ENCODE measurements at places on chromosomes 7 and 10.

DNA sequence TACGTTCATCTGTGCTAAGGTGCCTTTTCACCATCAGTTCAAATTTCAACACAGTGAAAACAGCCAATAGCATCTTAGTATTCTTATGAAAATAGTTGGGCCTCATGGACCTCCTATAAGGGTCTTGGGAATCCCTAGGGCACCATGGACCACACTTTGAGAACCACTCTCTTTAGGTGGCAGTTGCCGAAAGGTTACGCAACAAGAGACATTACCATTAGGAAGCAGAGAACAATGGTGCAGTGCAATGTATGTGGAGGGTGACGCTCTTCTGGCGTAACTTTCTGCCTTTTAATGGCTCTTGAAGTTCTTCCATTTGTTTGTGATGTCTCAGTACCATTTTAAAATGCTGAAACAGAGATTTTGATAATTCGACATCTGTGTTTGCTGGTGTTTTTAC lies 131.1 kb downstream of the CNNM2 start:
- DNase-seq, result no peak

DNA sequence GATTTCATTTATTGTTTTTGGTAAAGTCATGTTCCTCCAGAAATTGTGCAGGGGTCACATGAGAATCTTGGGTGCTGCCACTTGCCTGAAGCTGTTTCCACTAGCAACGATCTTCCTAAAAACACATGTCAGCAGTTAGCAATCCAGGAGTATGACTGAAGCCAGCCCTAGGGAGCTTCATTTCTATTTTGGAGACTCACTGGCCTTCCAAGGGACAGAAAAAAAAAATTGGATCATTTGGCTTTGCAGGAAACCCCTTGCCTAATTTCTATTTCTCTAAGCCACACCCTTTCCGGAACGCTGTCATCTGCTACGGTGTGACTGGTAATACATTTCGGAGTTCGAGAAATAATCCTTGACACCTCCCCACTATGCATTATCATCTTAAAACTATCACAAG lies 204.7 kb downstream of the TAX1BP1 start:
- DNase-seq, result no peak

- peak; percentile 73 for DNase-seq
Observed at GRCh38 chr10:24851629-24852028, 100.8 kb downstream of the PRTFDC1 start.

GRCh38 chr10:91788527-91788926 lies 9.7 kb upstream of the TNKS2 start:
- DNase-seq, result no peak

DNA sequence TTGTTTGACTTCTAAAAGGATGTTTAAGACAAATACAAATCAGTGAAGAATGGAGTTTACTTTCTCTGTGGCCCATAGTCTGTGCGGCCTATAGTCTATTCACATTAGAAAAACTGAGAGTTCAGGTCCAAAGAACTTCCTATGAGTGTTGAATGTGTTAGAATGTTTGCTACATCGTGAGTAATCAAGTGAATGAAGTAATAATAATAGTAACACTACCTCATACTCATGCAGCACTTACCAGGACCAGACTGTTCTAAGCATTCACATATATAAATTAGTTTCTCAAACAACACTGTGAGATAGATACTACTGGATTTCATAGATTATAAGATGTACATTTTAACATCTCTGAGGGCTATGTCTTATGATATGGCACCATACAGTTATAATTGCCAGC lies 70.4 kb downstream of the RALA start:
- no peak for DNase-seq

DNA sequence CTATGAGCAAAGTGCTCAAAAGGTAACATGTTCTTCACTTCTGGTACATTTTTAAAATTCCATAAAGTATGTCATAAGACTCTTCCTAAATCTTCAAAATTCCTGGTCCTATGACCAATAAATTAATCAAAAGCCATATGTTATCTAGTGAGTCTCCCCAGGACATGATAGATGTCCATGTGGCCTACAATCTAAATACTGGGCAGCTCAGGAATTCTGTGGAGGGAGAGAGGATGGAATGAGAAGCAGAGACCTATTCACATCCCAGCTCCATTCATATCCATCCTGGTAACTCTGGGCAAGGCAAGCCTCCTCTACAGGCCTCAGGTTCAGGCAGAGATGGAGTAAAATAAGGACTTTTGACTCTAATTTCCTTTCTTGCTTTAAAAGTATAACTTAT lies 224.8 kb downstream of the MTERF1 start:
- no peak for DNase-seq

- DNase-seq, result no peak
Observed at GRCh38 chr7:47636433-47637175, 54.7 kb upstream of the TNS3 start.

DNA sequence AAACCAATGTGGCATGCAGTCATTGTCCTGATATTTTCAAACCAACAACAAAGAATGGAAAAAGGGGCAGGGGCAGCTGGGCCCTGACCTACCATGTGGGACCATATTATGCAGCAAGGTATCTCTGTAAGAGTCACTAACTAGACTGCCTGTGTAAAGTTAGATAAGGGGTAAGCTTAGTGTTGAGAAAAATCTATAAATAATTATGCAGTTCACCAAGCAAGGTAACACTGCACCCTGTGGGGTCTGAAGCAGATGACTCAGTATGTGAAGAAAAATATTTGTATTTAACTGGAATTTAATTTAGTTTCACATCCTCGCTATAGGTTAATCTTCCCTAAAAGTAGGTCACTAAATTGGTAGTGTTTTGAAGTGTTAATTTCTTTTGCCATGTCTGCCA lies 99.3 kb downstream of the PPP1R3A start:
- no peak for DNase-seq

DNA sequence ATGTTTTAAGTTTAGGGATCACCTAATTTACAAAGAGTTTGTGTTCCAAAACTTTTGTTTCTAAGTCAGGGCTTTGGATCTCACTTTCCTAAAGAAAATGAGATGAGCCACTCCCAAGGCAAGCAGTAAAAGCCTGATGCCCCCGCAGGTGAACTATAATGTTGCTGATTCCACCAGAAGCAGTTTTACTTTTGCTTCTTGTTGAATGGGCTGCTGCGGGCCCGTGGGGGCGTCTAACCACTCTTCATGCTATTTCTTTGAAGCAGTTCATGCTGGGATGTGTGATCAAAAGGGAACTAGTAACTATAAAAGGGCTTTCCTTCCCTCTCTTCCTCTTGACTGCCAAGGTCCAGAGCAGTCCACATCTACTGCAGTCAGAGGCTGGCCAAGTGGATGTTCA lies 118.7 kb upstream of the NEBL start:
- DNase-seq, result no peak

DNA sequence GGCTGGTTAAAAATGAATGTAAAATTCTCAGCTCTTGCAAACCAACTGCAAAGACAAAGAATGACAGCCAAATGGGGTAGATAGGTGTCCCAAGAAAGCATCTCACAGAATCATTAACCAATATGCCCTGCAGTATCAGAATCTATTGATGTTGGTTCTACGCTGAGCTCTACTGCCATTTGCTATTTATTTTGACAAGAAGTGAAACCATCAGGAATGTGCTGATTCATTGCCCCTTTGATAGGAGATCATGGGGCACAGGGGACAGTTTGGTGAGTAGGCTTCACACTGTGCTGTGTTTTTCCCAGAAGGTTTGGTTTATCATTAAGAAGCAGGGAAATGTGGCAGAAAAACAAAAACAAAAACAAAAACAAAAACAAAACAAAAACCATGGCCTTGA lies 19.4 kb upstream of the CDC14C start:
- no peak for DNase-seq

- DNase-seq, result no peak
Observed at GRCh38 chr7:70237831-70238575, 639.7 kb downstream of the AUTS2 start.

DNA sequence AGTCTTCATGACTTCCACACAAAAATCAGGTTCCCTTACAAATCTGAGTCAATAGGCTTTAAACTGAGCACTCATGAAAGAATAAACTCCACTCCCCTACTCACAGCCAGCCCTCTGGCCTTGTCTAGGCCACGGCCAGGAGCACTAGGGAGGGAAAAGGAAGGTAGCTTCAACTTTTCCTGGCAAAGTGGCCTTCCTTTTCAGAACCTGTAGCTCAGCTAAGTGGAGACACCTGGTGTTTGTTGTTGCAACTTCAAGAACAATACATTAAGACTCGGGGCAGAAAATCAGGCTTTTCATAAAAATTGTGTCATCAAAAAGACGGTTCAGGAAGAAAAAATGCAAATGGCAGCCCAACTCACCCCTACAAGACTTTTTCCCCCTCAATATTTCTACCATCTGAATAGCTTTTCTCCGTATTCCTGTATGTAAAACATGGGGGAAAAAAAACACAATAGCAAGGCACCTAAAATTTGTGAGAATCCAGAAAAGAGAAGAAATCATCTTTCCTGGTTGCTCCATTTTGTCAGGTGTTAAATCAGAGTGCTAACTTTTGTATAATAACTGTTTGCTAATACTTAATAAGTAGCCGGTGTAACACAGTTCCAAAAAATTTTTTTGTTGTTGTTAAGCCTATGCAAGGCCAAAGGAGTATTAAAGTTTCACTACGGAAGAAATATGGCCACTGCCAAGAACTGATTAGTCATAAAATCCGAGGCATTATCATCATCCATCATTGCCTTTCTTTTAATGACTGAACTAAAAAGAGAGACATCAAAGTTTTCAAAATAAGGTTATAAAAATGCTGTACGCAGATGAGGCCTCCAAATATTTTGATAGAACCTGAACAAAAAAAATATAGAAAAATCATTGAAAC lies 66.2 kb upstream of the ARID5B start:
- DNase-seq, result no peak

GRCh38 chr7:3888096-3888495 lies 587.0 kb downstream of the SDK1 start:
- no peak for DNase-seq

GRCh38 chr7:32639122-32639521 lies 143.8 kb downstream of the AVL9 start:
- no peak for DNase-seq

DNA sequence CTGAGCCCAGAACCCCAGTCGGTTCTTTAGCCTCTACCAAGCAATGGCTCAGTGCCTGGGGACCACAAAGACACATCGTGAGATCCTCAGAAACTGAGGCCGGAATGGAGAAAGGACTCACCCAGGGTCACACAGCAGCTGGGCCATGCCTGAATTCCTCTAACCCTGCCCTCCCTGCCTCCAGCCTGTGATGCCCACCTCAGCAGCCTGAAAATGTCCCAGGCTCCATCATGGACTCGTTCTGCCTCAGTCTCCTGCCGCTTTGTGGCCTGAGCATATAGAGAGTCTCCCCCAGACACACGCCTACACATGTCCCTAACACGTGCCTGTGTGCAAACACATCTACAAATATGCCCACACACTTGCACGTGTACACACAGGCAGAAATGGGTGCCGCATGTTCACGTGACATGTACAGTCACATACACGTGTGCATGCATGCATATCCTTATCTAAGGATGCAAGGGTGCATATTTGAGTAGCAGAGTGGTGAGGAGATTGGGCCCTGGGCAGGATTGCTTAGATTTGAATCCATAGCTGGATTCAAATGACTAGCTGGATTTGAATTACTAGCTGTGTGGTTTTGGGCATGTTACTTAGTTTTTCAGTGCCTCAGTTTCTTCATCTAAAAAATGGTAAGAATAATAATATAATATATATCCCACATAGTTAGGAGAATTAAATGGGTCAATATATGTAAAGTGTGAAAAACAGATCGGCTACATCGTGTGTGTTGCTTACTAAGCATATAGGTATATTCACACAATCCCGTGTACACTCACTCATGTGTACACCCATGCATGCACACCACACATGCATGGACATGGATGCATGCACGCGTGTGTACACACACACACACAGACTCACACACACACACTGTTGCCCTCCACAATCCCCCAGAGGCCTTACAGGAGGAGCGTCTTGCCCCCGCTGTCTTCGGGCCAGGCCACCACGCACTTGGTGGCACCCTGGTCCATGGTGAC lies 2.4 kb downstream of the TACR2 start:
- no peak for DNase-seq

DNA sequence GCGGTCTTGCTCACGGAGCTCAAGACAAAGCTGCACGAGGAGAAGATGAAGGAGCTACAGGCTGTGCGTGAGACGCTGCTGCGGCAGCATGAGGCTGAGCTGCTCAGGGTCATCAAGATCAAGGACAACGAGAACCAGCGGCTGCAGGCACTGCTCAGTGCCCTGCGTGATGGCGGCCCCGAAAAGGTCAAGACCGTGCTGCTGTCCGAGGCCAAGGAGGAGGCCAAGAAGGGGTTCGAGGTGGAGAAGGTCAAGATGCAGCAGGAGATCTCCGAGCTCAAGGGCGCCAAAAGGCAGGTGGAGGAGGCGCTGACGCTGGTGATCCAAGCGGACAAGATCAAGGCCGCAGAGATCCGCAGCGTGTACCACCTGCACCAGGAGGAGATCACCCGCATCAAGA lies 51.4 kb downstream of the JAKMIP3 start:
- DNase-seq, result no peak

- DNase-seq, result no peak
Observed at GRCh38 chr7:41822259-41822817, 119.4 kb upstream of the INHBA start.

- no peak for DNase-seq
Observed at GRCh38 chr7:151248346-151249033, at the start of gene SMARCD3. Gene SMARCD3, minus strand, starts transcription at chr7:151248694. Its CDS starts 132 bp downstream, at chr7:151248562.

GRCh38 chr7:89780291-89780690 lies 374.0 kb upstream of the STEAP1 start:
- DNase-seq, result no peak

- peak; percentile 67 for DNase-seq
Observed at GRCh38 chr7:129644634-129645230, 33.2 kb downstream of the NRF1 start.

GRCh38 chr10:127417686-127418401 lies 131.3 kb upstream of the NPS start:
- DNase-seq, result no peak

GRCh38 chr7:155577509-155577905 lies 31.1 kb upstream of the CNPY1 start:
- no peak for DNase-seq

GRCh38 chr10:93852476-93853095 lies 41.2 kb upstream of the SLC35G1 start:
- DNase-seq, result no peak

DNA sequence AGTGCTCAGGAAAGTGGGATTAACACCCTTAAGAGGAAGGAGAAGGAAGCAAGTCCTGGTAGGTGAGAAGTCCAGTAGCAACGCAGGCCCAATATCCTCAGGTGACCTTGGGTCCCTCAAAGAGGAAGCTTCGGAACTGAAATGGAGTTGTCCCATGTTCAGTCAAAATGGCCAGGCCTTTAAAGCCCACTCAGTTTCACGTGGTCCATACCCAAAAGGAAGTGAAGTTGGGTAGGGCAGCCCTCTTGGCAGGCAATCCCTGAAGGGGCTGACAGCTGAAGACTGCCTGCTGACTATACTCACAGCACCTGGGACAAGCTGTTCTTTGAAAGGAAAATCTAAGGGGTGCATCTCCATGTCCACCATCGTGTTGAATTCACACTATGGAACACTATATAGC lies 3.0 kb downstream of the GSAP start:
- no peak for DNase-seq

DNA sequence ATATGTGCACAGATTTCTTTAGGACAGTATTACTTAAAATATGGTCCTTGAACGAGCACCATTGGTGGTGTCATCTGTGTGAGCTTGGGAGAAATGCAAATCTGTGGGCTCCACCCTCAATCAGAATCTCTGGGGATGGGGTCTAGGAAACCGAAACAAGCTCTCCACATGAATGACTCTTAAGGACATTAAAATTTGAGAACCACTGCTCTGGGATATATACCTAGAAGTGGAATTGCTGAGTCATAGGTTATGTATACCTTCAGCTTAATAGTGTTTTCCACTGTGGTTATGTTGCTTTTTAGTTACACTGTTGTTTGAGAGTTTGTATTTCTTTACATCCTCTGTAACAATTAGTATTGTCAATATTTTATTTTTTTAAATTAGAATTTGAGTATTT lies 24.0 kb downstream of the ZNRF2 start:
- DNase-seq, result no peak
